ENCODE measurements at places on chromosomes 2 and 18. TPM values are rescaled to one million over a fixed set of nuclear protein-coding genes. Genes with fewer than 3 reads are reported as not detected.

DNA sequence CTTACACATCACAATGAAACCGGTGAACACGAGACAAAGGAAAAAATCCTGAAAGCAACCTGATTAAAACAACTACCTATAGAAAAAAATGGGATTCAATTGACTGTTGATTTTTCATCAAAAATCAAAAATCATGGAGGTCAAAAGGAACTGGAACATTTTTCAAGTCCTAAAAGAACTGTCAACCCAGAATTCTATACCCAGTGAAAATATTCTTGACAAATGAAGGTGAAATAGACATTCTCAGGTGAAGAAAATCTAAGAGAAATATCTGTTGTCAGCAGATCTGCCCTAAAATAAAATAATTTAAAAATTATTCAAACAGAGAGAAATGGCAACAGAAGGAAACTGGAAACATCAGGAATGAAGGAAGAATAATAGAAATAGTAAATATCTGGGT lies 38.9 kb downstream of the GAREM1 start:
- DNase-seq, result no peak

DNA sequence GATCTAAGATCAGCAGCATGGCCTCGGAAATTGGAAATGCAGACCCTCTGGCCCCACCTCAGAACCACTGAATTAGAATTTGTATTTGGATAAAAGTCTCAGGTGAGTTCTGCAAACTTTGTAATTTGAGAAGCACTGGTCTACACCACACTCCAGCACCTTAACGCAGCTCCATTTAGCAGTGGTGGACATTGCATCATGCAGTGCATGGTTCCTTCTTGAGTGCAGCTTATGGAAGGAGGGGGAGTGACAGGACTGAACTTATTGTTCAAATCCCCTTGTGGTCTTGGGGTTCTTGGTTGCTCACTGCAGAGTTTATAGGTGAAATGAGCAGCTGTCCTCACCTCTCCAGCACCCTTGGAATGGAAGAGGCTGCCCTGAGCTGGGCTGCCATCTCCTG lies 17.4 kb upstream of the STEAP3 start:
- DNase-seq, result no peak

- DNase-seq, result no peak
Measured at GRCh38 chr18:34880882-34881834, 160.1 kb upstream of the MAPRE2 start.

DNA sequence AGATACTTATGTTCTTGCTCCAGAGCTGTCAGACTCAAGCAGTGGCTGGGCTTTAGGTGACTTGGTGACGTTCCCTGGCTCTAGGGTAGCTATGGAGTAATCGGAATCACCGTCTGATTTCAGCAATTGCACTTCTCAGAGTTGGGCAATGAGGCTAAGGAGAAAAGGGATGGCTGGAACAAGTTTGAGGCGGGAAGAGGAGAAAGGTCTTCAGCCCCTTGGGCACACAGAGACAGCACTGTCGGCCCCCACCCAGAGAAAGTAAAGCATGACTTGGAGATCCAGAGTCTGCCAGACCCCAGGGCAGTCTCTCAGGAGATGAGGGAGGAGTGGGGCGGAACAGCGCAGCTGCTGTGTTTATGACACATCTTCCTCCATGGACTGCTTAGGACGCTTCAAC lies 114.5 kb downstream of the KLHL29 start:
- no peak for DNase-seq

- DNase-seq, result no peak
Measured at GRCh38 chr18:35117951-35118411, 76.8 kb downstream of the MAPRE2 start.

GRCh38 chr18:62881509-62882016 lies 166.2 kb downstream of the PHLPP1 start:
- DNase-seq, result no peak

- DNase-seq, result no peak
Measured at GRCh38 chr2:45723857-45724256, 72.4 kb downstream of the PRKCE start.

DNA sequence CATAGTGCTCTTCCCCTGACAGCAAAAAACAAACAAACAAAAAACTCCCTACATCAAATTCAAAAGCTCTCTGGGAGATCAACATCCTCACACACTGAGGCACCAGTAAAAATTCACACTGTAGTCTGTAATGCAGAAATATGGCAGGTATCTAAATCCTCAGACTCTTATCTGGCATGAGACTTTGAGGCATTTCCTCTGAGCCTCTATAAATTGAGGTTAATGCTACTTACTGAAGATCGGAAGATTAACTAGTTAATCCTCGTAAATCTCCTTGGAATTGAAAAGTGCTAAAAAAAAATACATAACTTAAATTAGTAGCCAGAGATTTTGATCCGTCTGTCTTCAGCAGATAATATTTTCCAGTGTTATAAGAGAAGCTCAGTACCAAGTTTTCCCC lies 65.0 kb downstream of the AP1S3 start:
- no peak for DNase-seq

DNA sequence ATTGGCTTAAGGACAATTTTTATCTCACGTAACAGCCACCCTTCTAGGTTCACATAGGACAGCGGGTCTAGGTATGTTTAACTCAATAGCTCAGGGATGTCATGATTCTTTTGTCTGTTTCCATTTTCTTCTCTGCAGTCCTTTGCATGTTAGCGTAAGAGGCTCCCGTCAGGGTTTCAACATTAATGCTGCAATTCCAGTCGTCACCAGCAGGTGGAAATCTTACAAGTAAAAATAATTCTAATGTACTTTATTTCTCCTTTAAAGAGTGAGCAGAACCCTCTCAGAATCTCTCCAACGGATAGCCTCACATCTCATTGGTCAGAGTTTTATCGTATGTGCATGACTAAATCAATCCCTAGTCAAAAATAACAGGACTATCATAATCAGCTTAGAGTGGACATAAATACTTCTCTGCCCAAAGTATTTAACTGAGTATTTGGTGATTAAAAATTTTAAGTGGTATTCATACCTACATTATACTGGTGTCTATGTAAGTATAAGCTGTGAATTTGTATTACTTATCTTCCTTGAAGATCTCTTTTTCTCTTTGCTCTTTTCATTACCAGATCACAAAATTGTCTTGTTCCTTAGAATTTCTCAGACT lies 487.2 kb upstream of the GCFC2 start:
- DNase-seq, result no peak

DNA sequence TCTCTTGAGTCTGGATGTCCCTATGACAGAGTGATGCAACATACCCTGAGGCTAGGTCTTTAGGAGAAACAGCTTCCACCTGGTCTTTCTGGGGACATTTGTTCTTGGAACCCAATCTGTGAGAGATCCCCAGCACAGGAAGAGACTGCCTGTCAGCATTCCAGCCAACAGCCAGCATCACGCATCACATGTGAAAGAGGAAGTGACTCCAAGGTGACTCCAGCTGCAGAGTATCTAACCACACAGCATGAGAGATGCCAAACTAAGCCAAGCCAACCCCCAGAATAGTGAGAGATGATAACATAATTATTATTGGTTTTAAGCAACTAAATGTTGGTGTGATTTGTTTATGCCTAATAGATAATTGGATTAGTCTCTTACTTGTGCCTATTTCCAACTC lies 35.7 kb downstream of the C18orf63 start:
- no peak for DNase-seq

GRCh38 chr2:46259777-46260168 lies 37.4 kb upstream of the EPAS1 start:
- DNase-seq, result no peak

DNA sequence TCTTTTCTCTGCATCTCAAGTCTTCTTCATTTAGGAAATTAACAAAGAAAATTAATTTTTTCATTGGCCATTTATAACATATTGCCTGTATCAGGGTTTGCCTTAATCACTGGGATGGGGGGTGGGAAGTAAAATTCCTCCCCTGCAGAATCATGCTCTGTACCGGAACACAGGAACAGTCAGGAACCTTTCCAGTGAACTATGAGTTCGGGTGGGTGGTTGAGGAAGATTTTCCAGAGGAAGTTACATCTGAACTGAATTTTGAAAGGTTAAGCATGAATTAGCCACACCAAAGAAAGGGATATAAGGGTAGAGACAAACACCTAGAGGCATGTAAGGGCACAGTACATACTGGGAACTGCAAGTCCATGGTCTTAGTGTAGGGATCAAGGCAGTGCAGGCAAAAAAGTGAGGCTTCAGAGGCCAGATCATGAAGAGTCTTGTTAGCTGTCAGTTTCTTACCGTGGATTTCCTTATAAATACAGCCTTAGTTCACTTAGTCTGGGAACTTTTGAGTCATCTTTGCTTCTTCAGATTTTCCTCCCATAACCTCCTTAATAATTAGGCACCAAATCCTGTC lies 55.6 kb downstream of the FAM117B start:
- no peak for DNase-seq

DNA sequence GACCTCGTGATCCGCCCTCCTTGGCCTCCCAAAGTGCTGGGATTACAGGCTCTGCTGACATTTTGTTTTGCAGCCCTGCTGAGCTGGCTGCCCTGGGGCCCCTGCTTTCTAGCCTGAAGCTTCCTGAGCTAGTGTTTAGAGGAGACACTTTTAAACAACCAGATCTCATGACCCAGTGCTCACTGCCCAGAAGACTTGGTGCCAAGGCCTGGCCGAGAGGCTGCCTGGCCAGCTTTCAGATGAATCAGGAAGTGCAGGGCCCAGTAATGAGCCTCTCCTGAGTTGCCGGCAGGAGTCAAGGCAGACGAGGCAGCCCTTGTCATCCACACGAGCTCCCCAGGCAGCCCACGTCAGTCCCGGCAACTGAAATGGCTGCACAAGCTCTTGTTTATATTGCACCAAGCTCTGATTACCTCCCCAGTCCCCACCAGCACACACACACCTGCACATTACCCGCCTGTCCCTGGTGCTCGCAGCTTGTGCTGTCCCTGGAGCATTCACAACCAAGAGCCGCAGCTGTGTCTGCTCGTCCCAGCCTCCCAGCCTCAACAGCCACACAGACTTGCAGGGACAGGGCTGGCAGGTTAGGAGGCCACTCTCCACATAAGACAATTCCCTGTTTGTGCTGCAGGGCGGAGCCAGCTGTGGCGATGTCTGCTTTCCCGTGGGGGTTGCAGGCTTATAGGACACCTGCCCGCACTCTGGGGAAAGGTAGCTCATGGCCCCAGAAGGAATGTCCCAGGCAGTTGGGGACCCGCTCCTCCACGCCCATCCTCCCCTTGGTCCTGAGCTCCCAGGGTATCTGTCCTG lies 331.2 kb upstream of the MYT1L start:
- no peak for DNase-seq

DNA sequence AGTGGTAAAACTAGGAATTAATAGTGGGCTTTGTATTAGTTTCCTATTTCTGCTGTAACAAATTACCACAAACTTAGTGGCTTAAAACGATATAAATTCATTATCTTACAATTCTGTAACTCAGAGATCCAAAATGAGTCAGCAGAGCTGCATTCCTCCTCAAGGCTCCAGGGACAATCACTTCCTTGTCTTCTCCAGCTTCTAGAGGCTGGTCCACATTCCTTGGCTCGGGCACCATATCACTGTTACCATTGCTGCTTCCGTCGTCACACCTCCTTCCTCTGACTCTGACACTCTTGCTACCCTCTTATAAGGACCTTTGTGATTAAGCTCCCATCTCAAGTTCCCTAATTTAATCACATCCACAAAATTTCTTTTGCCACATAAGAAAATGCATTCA lies 567.8 kb upstream of the KLHL29 start:
- DNase-seq, result no peak

- no peak for DNase-seq
Measured at GRCh38 chr2:64336171-64336570, 117.8 kb upstream of the LGALSL start.

The LAMA1 gene
- 0.11 TPM for polyA plus RNA-seq

The ANKRD29 gene
- polyA plus RNA-seq, result 8.2 TPM

The MAP2 gene
- 11.1 TPM for polyA plus RNA-seq

The ABCB11 gene
- polyA plus RNA-seq, result not detected

The CCDC102B gene
- 2.0 TPM for polyA plus RNA-seq

Data from SK-N-SH (cell line).